ENCODE measurements at places on chromosomes 6 and 20.

DNA sequence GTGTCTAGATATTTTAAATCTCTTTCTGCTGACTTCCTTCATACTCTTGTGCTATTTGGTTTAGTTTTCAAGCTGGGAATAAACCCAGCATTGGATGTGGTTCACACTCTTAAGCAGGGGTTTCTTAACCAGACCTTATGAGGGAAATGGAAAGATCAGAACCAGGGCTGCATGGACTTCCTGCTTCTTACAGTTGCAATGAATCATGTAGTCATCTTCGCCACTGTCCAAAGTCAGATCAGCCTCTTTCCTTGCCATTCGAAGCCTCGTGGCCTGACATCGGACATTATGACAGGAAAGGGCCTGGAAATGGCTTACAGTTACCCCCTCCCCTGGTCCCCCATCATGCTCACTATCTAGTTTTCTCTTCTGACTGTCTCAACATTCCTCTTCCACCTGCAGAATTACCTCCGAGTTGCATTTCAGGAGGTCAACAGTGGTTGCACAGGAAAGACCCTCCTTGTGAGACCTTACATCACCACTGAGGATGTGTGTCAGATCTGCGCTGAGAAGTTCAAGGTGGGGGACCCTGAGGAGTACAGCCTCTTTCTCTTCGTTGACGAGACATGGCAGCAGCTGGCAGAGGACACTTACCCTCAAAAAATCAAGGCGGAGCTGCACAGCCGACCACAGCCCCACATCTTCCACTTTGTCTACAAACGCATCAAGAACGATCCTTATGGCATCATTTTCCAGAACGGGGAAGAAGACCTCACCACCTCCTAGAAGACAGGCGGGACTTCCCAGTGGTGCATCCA lies 16.8 kb upstream of the NAA20 start:
- no peak for DNase-seq

- DNase-seq, result no peak
Measured at GRCh38 chr6:12200015-12200564, 90.1 kb upstream of the EDN1 start.

DNA sequence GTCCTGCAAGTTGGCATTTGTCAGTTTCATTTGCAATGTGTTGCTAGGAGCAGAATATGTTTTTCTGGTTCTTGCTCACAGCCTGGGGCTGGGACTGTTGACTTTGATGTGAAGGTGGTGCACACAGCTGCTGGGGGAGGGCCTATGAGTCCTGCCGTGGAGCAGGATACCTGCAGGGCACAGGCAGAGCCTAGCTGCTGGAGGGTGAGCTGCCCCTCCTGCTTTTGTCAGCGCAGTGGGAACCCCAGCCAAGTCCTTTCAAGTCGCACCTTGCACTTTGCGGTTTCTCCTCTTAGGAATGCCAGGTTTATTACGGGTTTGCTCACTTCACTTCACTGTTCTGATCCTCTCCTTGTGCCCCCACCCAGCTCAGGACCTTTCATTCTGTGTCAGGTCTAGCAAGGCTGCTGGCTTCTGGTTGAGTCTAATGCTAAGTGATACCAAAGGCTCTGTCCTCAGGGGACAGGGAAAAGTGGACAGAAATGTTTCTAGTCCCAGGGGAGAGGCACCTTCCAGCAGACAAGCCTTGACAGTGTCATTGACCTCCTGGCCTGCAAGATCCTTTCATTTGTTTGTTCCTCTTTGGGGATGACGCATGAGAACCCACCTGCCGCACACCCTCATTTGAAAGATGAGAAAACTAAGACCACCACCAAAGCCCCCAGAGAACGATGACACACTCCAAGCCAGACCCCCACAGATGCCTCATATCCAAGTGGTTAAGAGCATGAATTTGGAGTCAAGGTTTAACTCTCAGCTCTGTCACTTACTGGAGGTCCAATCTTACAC lies 2.7 kb upstream of the SPO11 start:
- DNase-seq, result no peak

DNA sequence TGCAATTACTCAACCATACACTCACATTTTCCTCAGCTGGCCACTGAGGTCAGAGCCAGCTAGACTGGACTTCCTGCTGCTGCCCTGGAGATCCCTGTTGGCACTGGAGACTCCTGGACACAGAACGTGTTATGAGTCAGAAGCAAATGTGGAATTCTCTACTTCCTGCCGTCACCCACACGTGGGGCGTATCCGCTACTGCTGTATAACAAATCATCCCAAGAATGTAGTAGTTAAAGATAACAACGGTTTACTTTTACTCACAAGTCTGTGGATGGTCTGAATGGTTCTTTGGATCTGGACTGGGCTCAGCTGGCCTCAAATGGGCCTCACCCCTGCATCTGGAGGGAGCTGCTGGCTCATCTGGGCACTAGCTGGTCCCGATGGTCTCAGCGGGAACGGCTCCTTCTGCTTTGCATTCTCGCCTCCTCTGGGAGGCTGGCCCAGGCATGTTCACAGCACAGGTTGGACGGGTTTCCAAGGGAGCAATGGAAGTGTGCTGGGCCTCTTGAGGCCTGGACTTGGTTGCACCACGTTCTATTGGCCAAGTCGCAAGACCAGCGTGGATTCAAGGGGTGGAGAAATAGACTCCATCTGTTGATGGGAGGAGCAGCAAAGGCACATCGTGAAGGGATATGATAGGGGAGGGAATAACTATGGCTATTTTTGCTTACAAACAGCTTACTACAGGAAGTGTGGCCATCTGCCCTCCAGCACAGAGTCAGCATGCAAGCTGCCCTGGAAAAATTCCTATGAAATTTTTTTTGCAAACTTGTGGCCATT lies 118.5 kb downstream of the SNX5 start:
- DNase-seq, result no peak

GRCh38 chr6:136655239-136656014 lies 105.2 kb upstream of the MAP7 start:
- DNase-seq, result no peak

DNA sequence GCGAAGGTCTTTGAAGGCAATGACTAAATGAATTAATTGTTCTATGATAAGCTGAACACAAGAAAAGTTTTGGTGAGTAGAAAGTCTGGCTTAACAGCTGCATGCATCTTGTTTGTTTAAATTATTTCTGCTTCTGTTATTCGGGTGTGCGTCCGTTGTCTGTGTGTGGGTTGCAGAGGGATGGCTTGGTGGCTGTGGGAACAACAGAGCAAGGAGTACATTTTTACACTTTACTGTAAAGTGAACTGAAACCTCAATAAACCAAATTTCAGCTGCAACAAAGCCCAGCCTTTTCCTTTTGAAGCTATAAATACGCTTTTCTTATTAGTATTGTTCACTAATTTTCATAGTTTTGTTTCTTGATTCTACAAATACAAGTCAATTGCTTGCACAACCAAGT lies 3.5 kb upstream of the LAMP5 start:
- no peak for DNase-seq
